ENCODE measurements at places on chromosomes 3 and 15. TPM values are rescaled to one million over a fixed set of nuclear protein-coding genes. Genes with fewer than 3 reads are reported as not detected.

- no peak for DNase-seq
Measured at GRCh38 chr15:75348034-75348561, 1.3 kb downstream of the NEIL1 start.

MNS1 gene
- total RNA-seq, result 1.7 TPM

CKMT1A gene
- total RNA-seq, result 28.7 TPM

EFHB gene
- total RNA-seq, result 0.24 TPM

DNA sequence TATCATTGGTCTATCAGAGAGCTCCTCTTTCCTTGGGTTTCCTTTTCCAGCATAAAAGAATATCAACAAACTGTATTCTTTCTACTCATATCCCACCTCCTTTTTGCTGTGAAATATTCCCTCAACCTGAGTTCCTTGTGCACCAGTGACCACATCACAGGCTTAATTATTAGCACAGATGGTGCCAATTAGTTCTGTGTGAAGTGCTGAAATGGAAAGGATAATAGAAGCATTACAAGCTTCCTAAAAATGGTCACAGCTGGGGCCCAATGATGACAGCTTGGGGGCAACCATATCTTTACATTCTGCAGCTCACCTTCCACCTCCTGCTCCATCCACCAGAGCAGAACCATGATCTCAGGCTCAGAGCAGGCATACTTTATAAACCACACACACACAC, 84.6 kb downstream of the ANO10 start:
- DNase-seq, result no peak

DNA sequence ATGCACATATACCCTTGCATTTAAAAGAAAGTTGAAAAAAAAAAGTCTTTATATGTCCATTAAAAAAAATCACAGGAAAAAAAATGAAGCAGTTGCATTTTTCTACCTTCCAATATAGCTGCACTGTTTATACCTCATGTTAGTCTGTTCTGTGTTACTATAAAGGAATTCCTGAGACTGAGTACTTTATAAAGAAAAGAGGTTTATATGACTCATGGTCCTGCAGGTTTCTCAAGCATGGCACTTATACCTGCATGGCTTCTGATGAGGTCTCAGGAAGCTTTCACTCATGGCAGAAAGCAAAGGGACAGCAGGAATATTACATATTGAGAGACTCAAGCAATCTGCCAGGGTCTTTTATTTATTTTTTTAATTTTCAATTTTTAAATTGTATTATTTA, 277.2 kb upstream of the BCHE start:
- DNase-seq, result no peak

DNA sequence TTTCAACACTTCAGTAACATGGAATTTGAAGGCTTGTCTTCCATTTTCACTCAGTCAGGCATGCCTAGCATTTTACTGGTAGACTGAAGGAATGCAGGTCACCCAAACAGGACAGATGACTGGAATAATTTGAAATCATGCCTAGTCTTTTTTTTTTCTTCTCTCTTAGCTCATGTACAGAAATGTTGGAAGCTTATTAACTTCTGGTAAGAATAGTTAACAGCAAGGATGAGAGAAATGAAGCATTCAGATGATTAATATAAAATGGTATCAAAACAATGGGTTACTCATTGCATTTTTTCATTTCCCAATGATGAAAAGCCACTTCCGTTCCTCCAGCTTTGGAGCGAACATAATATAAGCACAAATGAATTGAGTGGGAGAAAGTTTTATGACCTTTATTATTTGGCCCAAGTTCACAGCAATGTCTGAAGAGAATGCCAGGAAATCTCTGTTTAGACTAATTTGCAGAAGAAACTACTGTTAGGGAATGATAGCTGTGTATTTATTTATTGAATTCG, 431.6 kb upstream of the RASGRP1 start:
- no peak for DNase-seq

- DNase-seq, result peak; percentile 100
Measured at GRCh38 chr15:82159922-82160321, 102.6 kb downstream of the EFL1 start.

PLIN1 gene
- total RNA-seq, result 0.14 TPM

DNA sequence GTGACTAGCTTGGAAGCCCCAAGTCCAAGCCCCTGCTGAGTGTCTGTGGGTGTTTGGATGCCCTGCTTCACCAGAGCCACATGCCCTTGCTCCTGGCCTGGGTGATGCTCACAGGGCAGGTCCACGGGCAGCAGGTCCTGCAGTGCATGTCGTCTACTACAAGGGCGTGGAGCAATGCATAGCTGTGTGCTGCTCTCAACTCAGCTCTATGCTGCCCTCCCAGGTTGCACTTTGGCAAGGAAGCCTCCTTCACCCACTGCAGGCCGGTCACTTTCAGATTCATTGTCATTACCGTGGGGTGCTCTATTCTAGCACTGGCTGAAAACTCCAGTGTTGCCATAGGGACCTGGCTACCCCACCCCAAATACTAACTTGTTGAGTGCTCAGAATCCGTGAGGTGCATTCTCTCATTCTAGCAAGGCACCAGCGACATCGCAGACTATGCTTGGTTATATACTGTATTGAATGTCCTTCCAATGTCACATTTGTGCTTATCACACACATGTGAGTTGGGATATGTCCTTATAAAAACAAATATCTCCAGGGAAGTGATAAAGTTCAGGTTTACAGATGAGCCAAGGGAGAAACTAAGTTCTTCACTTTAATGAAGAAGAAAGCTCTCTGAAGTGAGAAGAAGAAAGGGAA, 51.8 kb downstream of the GRAMD1C start:
- no peak for DNase-seq

- no peak for DNase-seq
Measured at GRCh38 chr15:70526974-70527325, 236.4 kb downstream of the UACA start.

GRCh38 chr3:183581496-183582155, 26.1 kb upstream of the KLHL6 start:
- no peak for DNase-seq

DUOX2 gene
- 0.39 TPM for total RNA-seq

DNA sequence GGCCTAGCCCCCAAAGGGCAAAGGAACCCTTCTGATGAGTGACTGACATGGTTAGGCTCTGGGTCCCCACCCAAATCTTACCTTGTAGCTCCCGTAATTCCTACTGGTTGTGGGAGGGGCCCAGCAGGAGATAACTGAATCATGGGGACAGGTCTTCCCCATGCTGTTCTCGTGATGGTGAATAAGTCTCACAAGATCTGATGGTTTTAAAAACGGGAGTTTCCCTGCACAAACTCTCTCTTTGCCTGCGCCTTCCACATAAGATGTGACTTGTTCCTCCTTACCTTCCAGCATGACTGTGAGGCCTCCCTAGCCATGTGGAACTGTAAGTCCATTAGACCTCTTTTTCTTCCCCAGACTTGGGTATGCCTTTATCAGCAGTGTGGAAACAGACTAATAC, 16.9 kb downstream of the TKT start:
- DNase-seq, result no peak

DNA sequence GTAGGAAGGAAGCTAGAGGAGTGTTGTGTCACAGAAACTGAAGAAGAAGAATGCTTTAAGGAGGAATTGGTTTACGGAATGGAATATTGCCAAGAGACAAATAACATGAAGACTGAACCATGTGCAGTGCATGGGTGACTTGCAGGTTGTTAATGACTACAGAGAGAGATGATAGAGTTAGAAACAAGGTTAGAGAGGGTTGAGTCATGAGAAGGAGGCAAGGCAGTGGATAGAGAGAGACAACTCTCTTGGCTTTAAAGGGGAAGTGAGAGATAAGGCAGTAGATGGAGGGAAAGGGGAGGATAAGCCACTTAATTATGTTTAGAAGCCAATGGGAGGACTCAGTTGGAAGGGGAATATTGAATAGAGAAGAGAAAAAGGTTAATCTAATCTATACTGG, 119.3 kb upstream of the CCNL1 start:
- no peak for DNase-seq

DNA sequence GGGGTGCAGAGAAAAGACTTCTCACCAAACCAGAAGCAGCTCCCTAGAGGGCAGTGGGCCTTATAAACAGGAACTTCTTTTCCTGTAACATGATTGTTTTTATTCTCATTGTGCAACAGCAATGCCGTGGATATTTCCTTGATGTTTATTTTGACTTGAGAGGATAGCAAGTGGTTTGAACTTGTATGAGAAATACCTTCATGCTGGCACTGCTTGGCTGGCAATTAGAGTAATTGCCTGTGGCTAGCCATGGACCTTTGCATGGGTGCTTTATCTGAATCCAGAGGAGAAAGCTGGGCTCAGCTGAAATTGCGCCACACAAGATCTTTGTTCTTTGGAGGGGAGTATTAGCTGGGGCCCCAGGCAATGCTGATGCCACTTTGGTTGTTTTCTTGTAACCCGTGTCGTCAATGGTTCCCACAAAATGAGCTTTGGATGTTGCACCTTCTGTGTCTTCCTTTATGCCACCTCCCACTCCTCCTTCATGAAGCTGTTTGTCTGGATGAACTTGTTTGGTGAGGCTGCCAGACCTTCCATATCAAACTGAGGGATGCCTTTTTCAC, 37.9 kb downstream of the CMTM8 start:
- no peak for DNase-seq

DNA sequence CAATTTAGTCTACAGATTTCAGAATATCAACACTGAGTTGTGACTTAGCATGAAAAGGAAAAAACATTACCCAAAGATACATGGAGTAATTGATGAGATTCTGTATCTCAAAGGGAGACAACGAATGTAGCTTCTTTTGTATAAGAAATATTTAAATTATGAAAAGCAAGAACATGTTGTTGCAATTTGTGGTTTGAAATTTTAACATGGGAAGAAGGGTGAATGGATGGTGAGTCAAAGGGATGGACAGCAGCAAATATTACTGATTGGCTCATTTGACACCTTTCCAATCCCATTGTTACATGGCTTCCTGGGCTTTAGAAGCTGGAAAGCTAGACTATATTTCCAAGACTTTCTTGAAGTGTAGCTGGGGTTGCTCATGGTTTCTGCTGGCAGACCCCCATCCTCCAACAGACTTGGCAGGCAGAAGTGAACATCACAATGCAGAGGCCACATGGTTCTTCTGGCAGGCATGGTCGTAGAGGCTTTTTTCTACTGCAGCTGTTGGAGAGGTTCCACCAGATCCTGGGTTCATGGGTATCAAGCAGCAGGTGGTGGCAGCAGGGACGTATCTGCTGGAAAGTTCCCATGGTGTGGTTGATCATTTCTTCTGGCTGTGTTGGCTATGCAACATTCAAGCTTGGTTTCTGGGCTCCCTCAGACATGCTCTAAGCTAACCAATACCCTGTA, 47.2 kb upstream of the KPNA4 start:
- peak; percentile 56 for DNase-seq

GRCh38 chr3:146493221-146493620, 23.9 kb upstream of the PLSCR2 start:
- no peak for DNase-seq

- no peak for DNase-seq
Measured at GRCh38 chr15:31806106-31806505, 224.2 kb upstream of the CHRNA7 start.

- DNase-seq, result peak; percentile 59
Measured at GRCh38 chr3:124834723-124835718, 52.1 kb downstream of the ITGB5 start.

C3orf85 gene
- not detected for total RNA-seq

SPG11 gene
- total RNA-seq, result 42.8 TPM
